ENCODE measurements at places on chromosomes 16 and 17. TPM values are rescaled to one million over a fixed set of nuclear protein-coding genes. Genes with fewer than 3 reads are reported as not detected.
A peak's percentile ranks its signal among the peaks of the same experiment; 100 is the strongest.

- peak overlapping the region; percentile 67 for H3K4me3 ChIP-seq
- no peaks in the 10 kb centered on the region for H3K36me3 ChIP-seq
- no peak for DNase-seq
- H3K27me3 ChIP-seq: no peaks in the 10 kb centered on the region
- H3K4me1 ChIP-seq: no peaks in the 10 kb centered on the region
- H3K27ac ChIP-seq: no peak overlapping the region
Observed at GRCh38 chr17:81682565-81683207, 911 bp downstream of the ARL16 start.

DNA sequence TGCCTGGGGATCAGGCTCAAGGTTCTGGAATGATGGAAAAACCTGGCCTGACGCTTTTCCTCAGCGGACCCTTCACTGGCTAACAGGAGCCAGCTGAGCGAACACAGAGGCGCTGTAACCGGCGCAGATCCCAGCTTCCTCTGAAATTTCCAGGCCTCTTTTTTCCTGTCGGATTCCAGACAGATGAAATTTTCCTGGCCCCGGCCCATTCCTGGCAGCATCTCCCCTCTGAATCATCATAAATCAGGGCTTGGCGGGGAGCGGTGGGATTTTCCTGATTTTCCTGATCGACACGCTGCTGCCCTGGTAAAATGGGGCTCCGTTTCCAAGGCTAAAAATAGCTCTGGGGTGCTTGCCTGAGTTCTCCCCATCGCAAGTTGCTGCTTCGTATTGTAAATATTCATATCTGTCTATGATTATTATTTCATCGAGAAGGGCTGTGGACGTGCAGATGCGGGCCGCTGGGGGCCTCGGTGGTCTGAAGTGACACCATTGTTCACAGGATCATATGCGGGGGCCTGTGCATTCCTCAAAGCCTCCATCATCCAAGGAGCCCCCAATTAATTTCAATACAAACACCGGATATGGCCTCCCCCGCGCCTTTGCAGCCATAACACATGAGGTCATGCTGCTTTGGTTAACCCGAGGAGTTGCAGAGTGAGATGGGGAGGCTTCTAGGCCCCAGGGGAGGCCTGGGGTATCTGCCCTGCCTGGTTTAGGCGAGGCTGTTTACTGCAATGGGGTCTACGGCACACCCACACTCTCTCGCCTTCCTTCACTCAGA, 45.8 kb upstream of the ETV4 start:
- H3K4me3 ChIP-seq: no peak overlapping the region
- H3K27me3 ChIP-seq: no peaks in the 10 kb centered on the region

GRCh38 chr16:10090816-10091215, 91.4 kb downstream of the GRIN2A start:
- H3K4me3 ChIP-seq: no peak overlapping the region
- no peak for DNase-seq
- H3K27me3 ChIP-seq: no peaks in the 10 kb centered on the region
- H3K4me1 ChIP-seq: no peaks in the 10 kb centered on the region

GNAO1 gene
- 6.9 TPM for total RNA-seq

- no peak overlapping the region for H3K4me3 ChIP-seq
- H3K27ac ChIP-seq: no peak overlapping the region
- H3K4me1 ChIP-seq: no peaks in the 10 kb centered on the region
- no peaks in the 10 kb centered on the region for H3K36me3 ChIP-seq
- H3K27me3 ChIP-seq: no peaks in the 10 kb centered on the region
- DNase-seq: no peak
Observed at GRCh38 chr17:28267720-28268609, 51.0 kb upstream of the TMEM97 start.
